ENCODE measurements at places on chromosomes 13 and 19.
A peak's percentile ranks its signal among the peaks of the same experiment; 100 is the strongest.

- peak; percentile 59 for DNase-seq
Observed at GRCh38 chr19:662207-662961, 630 bp downstream of the RNF126 start.

GRCh38 chr13:80199067-80199466 lies 141.9 kb downstream of the SPRY2 start:
- DNase-seq = no peak

GRCh38 chr19:39502640-39503417 lies 4.1 kb downstream of the DLL3 start:
- peak; percentile 64 for DNase-seq

GRCh38 chr13:112970552-112971287 lies 1.7 kb downstream of the MCF2L start:
- DNase-seq = no peak

DNA sequence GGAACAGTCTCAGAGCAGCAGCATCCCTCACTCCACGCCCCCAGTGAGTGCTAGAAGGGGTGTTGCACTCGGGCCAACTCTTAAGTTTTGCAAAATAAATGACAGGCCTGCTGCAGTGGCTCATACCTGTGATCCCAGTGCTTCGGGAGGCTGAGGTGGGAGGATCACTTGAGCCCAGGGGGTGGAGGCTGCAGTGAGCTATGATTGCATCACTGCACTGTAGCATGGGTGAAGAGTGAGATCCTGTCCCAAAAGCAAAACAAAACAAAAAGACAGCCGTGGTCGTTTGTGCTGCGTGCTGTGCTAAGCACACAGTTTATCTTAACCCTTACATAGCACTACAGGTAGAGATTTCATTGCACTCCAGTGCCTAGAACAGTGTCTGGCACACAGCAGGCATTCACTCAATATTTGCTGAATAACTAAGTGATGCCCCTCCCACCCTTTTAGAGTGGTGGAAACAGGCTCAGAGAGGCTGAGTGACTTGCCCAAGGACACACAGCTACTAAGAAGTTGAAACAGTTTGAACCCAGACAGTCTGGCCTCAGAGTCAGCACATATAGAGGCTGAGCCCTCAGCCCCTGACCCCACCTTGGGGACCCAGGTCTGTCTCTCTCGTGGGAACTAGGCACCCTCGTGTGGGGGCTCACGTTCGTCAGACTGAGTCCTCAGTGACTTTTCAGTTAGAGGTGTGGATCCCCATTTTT lies 18.3 kb downstream of the KCNC3 start:
- DNase-seq = no peak

GRCh38 chr19:16373532-16373931 lies 48.9 kb downstream of the KLF2 start:
- no peak for DNase-seq

GRCh38 chr19:2255112-2255845 lies 938 bp downstream of the JSRP1 start:
- no peak for DNase-seq

Data from right kidney (tissue), 9 donors.